Posterior vena cava (tissue), 2 donors: ENCODE measurements at places on chromosomes 3 and 15. TPM values are rescaled to one million over a fixed set of nuclear protein-coding genes. Genes with fewer than 3 reads are reported as not detected.

Gene COL6A6
- 1.2 TPM for total RNA-seq

Gene GPR87
- not detected for total RNA-seq

Gene CD96
- total RNA-seq = 2.5 TPM

Gene SAXO2
- 5.8 TPM for total RNA-seq
